ENCODE measurements at places on chromosomes 2 and 18. TPM values are rescaled to one million over a fixed set of nuclear protein-coding genes. Genes with fewer than 3 reads are reported as not detected.

Gene SLC35F5
- polyA plus RNA-seq: 101 TPM

Gene PSTPIP2
- 7.4 TPM for polyA plus RNA-seq

Gene GNAL
- 2.7 TPM for polyA plus RNA-seq

Gene CNPPD1
- 42.7 TPM for polyA plus RNA-seq

Gene KCNS3
- 33.8 TPM for polyA plus RNA-seq

Gene NMS
- polyA plus RNA-seq: not detected

Gene AQP12A
- not detected for polyA plus RNA-seq

Gene NT5DC4
- 0.08 TPM for polyA plus RNA-seq

Gene IL1R1
- 91.1 TPM for polyA plus RNA-seq

Gene TMEM178A
- 9.9 TPM for polyA plus RNA-seq

DNA sequence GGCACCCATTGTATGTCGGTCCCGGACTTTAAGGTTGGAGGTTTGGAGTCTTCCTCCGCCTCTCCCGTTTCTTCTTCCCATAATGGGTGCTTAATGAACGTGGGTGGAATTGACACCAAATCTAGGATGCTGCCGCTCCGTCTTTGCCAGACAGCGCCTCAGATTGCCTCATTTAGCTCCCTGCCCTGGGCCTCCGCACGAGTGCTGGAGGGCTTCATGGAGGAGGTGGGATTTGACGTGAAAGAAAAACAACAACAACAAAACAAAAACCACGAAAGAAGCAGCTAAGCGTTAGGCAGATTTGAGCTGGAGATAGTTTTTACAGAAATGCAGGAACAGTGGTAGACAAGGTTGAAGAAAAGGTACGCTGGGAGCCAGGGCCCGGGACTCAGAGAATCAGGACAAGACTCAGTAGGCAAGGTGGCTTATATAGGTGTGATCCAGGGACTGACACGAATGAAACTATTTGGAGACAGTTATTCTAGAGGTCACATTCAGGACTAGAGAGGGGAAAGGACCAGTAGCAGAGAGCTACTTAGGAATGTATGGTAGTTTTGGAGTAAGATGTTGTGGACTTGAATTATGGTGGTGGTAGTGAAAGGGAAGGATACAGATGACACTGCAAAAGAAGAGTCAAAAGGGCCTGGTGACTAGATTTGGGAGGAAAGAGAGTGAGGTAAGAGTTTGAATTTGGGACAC, 605 bp downstream of the ZNF2 start:
- DNase-seq: no peak

DNA sequence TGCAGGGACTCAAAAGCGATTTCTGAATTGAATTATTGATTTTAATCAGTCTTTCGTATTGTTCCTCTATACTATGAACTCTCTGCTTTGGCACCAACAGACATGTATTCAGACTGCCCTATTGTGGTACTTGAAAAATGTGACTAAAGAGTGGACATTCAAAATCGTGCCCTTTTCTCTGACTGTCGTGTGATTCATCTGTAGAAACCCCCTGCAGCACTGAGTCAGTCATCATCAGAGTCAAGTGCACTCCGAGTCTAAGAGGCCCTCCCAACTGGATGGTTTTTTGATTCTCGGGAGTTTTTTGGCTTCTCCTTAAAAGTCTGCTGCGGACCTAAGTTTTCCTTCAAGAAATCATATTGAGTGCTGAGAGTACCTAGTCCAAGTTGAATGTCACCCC, 96.4 kb upstream of the FOSL2 start:
- DNase-seq: no peak

DNA sequence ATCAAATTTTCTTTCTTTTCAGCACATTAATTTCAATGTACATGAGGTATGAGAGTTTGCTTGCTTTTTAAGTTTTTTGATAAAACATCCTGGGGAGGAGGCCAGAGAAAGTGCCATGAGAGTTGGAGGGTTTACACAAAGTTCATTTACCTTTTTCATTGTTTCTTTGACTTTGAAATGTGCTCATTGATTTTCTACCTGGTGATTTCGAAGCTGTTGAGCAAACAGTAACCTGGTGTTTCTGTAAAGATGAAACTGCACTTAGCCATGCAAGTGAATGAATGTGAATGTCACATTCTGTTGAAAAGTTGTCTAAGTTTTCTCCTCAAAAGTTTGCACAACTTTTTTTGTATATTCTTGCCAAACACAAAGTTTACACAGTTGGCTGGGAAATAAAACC, 797.0 kb downstream of the METTL4 start:
- DNase-seq: no peak

DNA sequence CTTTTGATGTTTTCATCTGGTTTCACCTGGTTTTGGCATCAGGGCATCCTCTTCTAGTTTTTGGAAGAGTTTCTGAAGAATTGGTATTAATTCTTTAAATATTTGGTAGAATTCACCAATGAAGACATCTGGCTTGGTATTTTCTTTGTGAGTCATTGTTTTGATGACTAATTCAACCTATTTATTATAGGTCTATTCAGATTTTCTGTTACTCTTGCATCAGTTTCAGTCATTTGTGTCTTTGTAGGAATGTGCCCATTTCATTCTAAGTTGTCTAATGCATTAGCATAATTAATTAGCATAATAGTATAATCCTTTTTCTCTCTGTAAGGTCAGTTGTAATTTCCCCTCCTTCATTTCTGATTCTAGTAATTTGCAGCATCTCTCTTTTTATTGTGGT, 8.0 kb downstream of the GNLY start:
- DNase-seq: no peak

GRCh38 chr2:113739849-113740248, 16.6 kb downstream of the SLC35F5 start:
- no peak for DNase-seq

- DNase-seq: no peak
Measured at GRCh38 chr18:23893653-23894052, 120.9 kb upstream of the TTC39C start.

DNA sequence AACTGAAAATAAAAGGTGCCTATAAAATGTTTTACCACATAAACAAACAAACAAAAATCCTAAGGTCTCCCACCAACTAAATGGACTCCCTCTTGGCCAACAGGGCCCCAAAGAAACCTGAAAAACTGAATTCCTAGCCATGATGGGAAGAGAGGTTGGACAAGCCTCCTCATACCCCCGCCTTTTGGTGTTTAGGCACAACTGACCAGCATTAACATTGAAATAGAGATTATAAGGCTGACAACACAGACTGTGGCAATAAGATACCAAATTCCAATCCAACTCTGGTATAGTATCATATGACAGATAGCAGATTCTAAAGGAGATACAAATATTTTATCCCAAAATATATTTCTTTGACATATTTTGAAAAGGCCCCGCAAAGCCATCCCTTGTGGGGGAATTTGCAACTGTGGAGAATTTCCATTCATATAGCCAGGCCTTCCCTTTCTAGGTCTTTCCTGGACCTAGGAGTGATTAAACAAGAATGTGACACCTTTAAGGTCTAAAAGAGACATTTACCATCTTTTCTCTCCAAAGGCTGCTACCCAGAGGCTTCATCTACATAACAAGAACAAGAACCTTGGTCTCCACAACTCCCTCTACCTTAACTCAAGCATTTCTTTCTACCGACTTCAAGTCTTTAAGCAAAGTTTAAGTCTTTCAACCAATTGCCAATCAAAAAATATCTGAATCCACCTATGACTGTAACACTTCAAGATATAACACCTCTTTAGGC, 80.0 kb downstream of the CHN1 start:
- no peak for DNase-seq

DNA sequence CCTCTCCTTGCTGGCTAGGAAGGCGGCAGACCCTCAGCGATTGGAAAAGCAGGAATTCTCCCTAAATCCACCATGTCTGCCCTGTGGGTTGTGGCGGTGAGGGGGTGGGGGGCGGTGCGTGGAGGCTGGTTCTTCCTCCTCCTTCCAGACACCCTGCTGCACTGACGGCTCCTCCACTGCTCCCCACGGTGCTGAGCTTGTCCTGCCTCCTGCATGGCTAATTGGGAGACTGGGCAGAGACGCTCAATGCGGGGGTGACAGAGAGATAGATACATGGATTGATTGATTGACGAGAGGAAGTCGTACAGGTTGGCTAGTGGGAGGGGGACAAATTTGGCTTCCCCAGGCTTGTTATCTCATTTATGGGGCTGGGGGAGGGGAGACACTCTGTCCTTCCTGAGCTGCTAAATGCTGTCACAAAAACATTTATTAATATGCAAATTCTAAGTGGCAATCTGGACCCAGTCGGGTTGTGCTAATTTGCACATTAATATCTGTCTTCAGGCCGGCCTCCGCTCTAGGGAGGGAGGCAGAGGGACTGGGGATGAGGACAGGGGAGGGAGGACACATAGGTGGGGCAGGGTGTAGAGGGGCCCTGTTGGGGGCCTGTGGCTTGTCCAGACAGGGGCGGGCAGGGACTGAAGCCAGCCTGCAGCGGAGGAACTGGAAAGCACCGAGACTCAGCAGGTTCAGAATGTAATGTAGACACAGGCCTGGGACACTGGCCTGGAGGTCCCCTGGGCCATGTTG, 181.6 kb downstream of the CELF4 start:
- DNase-seq: no peak

- no peak for DNase-seq
Measured at GRCh38 chr2:120703330-120703994, 32.2 kb upstream of the GLI2 start.

DNA sequence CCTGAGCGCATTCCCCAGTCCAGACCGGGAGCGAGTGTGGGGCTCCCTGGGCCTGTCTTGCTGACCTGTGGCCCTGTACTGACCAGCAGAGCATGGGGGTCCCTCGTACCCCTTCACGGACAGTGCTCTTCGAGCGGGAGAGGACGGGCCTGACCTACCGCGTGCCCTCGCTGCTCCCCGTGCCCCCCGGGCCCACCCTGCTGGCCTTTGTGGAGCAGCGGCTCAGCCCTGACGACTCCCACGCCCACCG, 5.3 kb downstream of the NEU4 start:
- peak; percentile 76 for DNase-seq

GRCh38 chr2:171595896-171596295, 73.6 kb downstream of the CYBRD1 start:
- DNase-seq: no peak

DNA sequence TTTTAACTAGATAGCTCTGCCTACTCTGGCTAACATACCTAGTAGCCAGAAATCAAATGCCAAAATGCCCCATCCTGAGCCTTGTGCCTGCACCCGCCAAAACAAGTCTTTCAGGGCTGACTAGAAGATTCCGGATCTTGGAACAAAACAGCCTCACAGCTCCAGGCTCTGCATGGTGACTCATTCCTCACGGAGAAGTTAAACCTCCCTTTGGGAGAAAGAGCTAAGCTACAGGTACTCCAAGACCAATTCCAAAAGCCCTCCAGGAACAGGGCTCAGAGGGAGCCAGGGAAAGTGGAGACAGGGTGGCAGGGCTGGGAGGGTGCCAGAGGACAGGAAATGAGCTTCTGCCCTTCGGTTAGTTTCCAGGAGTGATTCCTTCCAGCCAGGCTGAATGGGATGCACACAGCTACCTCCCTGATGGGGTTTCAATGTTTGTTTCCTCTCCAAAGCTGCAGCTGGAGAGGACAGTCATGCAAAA, 295.6 kb downstream of the TNS1 start:
- no peak for DNase-seq

- DNase-seq: no peak
Measured at GRCh38 chr18:26470011-26470637, 78.2 kb downstream of the KCTD1 start.

DNA sequence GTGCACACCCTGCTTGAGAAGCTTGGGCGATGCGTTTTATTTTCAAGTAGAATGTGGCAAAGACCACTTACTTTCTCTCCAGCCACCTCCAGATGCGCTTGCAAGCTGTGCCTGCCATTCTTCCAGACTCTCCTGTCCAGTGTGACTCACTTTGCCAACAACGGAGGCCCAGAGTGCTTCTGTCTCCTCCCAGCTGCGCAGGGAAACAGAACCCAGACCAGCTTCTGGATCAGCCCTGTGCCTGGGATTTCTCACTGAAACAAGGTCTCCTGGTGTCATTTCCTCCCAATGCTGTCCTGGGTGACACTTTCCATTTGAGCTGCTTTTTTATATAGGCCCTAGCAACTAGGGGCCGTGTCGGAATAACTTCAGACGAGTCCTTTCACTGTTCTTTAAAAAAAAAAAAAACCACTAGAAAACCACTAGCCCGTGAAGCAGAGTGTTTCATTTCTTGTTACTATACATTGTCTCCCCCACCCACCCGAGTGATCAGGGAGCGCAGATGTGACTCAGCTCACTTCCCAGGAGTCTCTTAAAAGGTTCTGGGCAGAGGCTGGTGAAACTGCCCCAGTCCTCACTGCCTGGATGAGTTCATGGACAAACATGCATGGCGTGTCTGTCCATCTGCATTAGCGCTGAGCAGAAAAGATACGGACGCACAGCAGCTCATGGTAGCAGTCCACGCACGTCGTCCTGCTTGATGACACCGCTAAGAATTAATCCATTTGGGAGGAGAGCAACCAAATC, 25.3 kb upstream of the RPL31 start:
- no peak for DNase-seq

DNA sequence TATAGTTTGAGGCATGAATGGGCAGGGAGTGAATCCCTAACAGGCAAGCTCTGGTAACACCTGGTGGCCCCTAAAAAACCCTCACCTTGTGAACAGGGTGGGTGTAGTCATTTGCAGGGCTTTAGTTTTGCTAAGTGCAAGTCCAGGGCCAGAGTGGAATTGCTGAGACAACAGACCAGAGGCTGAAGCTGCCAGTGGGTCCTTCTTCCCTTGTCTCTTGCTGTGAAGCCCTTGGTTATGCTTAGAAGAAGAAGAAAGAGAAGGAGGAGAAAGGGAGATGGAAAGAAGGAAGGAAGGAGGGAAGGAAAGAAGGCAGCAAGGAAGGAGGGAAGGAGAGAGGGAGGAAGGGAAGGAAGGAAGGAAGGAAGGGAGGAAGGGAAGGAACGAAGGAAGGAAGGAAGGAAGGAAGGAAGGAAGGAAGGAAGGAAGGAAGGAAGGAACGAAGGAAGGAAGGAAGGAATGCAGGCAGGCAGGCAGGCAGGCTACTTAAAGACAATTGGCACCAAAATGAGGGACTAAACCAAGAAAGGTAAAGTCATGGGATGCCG, 45.8 kb downstream of the SMAD7 start:
- DNase-seq: no peak

- DNase-seq: no peak
Measured at GRCh38 chr2:209563453-209563852, 139.6 kb downstream of the MAP2 start.

DNA sequence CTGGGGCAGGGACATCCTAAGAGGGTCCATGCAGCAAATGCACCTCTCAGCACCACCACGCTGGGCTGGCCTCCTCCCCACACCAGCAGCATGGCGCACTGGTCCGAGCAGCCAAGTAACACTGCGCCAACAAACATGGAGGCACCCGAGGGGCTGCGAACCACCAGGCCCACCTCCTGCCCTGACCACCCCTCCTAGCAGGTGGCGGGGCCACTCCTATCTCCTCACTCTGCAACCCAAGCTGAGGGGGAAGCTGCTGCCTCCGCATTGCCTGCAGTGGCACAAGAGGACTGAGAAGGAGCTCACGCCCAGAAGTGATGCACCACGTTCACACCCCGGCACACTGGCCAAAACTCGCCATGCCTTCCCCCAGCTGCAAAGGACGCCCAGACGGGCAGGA, 94.4 kb downstream of the EIPR1 start:
- no peak for DNase-seq

- DNase-seq: no peak
Measured at GRCh38 chr2:63654959-63655358, 66.2 kb downstream of the MDH1 start.
